Fibroblast of upper back skin (primary cell): ENCODE measurements at places on chromosomes 5 and 9.

- peak; percentile 21 for DNase-seq
These were observed 53.8 kb downstream of the SREK1 start for GRCh38 chr5:66197764-66198405.

GRCh38 chr5:1782385-1783215, 17.0 kb downstream of the MRPL36 start:
- no peak for DNase-seq

- DNase-seq, result no peak
These were observed 140.9 kb upstream of the TAS2R1 start for GRCh38 chr5:9771079-9771478.

GRCh38 chr9:120780367-120780766, 12.8 kb downstream of the FBXW2 start:
- no peak for DNase-seq

DNA sequence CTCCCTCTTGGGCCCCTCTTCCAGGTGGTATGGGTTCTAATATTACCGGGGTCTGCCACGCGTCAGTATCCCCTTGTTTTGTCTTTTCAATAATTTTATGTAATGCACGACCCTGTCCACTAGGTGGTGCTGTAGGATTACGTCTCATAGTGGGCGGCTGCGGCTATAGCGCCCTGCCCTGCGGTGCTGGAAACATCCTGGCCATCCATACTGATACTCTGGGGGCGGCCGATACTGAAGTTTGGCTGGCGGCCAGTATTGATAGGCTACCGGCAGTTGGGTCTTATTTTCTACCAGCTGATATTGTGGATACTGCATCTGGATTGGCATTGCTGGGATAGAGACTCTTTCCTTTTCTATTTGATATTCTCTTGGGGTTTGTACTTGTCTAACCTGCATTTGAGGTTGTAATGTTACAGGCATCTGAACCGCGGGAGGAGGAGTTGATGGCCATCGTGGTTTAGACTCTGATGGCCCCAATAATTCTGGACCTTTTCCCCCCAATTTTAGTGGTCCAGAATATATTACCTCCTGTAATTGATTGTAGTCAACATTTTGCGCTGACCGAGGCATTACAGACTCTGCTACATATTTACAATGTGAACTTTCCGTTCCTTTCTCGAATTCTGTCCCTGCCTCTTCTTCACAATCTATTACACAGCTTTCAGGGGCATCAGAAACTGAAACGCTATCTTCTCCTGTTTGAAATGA, 3.3 kb upstream of the TMEM141 start:
- DNase-seq, result peak; percentile 63

DNA sequence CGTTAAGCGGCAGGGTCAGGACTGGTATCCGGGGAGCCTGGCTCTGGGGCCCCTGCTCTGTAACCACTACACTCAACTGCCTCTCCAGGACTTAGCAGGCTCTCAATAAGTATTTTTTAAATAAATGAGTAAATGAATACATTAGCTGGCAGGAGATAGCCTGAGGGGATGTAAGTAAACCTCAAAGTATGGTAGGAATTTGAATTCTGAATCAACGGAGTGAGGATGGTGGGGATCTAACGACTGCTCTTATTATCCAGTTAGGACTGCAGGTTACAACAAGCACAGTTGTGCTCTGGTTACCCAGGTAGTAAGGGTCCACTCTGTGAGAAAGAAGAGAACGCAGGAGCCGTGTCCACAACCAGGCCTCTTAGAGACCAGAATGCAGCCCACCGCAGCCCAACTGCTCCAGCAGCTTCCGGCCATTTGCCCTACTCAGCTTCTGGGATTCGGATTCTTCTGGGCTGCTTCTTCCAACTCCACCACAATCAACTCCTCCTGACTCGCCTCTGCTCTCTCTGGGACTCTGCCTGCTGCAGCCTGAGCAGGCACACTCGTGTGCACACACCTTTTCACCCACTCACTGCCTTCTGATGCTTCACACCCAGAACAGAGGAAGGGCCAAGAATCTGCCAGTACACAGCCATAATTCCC, 52.6 kb downstream of the MED27 start:
- DNase-seq, result peak; percentile 78

DNA sequence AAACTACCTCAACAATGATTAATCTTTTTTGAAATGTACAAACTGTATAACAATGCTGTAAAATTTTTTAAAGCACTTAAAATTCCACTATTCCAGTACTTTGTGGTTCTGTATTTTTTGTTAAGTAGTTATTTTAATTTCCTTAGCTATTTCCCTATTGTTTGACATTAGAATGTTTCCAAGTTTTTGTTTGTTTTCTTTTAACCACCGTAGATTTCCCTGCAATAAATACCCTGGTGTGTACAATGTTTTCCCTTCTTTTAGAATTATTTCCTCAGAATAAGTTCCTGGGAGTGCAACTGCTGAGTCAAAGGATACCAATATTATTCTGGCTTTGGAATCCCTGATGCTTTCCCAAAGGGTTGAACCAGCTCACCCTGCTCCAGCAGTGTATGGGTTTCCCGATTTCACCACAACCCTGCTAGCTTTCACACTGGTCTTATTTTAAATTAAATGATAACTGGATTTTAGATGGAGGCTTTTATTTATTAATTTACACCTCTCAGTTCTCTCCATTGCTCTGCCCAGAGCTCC, 20.6 kb upstream of the ANGPTL2 start:
- no peak for DNase-seq
